ENCODE measurements at places on chromosomes 2 and 18.
A peak's percentile ranks its signal among the peaks of the same experiment; 100 is the strongest.

DNA sequence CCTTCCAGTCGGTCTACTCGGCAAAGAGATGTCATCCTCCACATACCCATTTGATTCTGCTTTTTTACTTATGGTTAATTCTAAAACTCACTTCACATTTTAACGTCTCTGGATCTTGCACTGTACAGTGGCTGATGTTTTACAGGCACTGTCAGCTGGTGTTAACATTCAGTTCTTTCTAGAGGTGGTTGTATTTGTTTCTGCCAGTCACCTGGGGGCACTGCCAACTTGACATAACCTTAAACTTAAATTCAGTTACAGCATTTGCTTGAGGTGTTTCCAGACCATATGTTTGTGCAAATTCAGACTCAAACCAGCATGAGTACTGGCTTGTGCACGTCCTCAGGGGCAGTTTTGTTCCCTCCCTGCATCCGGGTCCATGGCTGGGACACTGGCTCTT is 5.3 kb upstream of the TMEM185B start:
- no peak for DNase-seq

- no peak for DNase-seq
Observed at GRCh38 chr2:189629531-189630453, 31.5 kb upstream of the ASNSD1 start.

GRCh38 chr2:152278526-152278925 is 56.4 kb upstream of the FMNL2 start:
- DNase-seq: no peak

DNA sequence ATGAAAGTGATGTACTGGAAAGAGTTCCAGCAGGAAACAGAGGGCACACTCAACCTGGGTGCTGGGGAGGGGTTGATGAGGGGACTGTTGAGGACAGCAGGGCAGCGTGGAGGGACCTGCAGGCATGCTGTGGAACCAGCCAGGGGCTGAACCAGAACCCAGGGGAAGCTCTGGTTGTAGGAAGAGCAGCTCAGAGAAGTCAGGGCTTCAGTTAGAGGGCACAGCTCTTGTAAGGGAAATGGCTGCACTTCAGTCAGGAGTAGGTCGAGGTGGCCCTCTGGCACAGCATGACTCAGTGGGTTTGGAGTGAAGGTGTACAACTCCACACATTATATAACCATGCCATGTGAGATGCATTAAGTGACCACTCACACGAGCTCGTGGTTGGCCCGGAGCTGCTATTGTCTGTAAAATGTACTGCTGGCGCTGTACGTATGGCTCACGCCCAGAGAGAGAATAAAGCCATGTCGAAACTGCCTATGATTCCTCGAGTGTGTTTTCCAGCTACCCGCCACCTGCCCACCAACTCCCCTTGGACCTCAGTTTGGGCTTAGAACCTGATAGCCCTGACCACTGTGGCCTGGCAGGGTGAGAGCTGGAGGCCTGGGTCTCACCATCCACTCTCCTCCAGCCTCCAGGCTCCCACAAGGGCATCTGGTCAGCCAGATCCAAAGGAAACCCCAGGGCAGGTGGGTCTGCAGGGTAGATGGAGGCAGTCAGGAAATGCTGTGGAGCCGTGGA is 136.5 kb upstream of the HS6ST1 start:
- no peak for DNase-seq

GRCh38 chr2:142983174-142983573 is 105.7 kb downstream of the KYNU start:
- DNase-seq: no peak

DNA sequence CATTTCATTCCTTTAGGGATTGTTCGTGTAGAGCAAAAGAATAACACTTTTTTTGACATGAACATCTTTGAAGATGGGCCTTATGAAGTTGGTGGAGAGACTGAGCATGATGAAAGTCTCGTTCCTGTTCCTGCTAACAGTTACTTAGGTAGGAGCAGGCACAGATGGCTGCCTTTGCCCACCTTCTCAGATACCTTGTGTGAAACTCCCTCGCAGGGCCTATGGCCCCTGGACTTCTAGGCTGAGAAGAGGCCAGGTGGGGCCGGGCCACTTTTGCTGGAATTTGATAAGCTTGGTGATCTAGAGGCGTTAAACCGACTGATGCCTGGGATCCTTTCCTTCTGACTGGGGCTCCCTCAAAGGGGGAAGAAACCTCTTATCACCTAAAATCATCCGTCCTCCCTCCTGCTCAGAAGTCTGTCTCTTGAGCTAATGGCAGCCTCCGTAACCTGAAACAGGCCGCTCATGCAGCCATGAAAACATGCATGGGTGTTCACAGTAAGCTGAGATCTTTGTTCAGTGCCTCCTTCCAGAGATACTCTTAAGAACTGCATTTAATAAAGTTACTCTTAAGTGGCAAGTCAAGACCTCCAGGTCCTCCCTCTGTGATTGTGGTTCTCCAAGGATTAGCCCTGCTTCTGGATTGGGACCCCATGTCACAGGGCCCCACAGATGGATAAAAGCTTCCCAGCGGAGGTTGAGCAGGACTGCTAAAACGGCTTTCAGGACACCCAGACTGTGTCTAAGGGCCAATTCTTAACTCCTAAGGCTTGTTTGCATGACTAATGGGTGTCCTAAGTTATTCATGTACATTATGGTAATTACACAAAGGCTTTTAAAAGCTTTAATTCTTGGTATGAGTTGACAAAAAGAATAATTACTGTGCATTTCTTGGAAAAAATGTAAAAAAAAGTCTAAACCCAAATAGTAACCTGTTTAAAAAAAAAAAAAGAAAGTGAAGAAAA is 43.9 kb downstream of the ITGA6 start:
- no peak for DNase-seq

- DNase-seq: no peak
Observed at GRCh38 chr2:237701033-237701858, 73.9 kb downstream of the LRRFIP1 start.

GRCh38 chr2:219886615-219887014 is 259.2 kb downstream of the SLC4A3 start:
- no peak for DNase-seq

DNA sequence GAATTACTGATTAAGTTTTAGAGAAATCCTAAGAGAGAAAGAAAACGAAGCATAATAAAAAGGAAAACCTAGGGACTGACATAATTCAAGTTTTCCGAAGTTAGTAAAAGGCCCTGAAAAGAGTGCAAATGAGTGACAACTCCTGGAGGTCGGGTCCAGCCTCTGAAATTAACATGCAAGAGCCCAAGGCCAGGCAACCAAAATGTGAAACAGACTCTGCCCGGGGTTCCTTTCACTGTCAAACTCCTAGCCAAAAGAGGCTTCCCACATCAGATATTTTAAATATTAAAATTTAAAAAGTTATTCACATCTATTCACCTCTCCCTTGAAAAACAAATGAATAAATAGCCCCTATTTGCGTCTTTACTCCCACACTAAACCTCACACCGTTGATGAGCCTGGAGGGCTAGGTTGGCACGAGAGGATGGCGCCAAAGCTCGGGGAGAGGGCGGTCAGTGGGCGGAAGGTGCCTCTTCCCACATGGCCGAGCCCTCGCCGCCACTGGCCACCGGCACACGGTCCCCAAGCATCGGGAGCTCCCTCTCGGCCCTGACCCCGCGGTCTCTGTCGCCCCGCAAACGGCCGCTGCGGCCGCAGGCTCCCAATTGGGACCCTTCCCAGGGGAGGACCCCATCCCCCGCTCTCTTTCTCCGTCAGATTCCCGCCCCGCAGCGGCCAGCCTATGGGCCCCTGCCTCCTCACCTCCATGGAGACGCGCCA is 630 bp downstream of the PPM1G start:
- no peak for DNase-seq

DNA sequence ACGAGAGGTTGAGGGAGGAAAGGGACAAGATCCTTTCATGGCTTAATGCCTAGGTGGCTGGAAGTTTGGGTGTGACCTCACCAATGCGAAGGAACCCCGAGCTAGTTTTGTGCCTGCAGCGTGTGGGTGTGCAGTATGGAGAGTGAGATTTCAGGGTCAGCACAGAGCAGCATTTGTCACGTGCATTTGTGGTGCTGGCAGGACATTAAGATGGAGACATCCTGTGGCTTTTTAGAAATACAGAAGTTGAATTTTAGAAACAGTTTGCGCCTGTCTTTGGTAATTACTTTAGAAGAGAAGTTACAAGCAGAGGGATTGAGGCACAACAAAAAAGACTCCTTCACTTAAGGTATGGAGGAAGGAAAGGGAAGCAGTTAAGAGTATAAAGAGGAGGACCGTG is 258.2 kb upstream of the THUMPD2 start:
- DNase-seq: no peak

DNA sequence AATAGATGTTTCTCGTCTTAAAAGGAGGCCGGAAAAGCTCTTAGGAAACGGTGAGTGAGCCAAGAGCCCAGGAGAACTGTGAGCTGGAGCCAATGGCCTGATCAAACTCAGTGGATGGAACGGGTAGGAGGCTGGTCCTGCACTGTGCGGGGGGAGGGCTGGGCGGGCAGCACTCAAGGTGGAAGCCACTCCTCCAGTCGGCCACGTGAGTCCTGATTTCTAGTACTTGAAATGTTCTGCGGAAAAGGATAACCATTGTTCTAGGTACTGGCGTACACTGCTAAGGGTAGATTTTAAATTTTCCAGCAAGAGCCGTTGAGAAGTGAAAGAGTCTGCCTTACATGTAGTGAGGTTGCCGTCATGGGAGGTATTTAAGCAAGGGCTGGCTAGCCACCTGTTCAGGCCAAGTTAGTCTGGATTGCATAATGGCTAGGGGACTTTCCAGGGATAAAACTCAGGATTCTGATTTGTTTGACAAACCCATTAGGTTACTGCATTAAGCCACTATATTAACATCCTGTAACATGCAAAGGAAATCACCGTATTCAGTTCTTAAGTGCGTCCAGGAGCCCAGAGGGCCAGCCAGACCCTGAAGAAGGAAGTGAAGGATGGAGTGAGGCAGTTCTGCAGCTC is 51.3 kb upstream of the ODC1 start:
- no peak for DNase-seq

DNA sequence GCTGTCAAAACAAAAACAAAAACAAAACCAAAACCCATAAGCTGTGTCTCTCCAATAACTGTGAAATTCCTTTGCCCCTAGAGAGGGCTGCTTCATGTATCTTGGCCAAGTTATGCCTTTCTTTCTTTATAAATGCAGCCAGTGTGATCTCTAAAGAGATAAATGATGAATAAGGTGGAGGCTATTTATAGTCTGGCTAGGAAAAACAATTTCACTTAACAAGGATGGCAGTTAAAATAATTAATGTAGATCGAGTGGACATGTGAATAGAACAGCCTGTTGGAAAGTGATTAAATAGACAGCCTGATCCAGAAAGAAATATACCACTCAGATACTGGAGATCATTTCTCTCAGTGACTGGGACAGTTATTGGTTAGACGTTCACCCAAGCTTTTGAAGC is 1666.9 kb upstream of the CELF4 start:
- no peak for DNase-seq

DNA sequence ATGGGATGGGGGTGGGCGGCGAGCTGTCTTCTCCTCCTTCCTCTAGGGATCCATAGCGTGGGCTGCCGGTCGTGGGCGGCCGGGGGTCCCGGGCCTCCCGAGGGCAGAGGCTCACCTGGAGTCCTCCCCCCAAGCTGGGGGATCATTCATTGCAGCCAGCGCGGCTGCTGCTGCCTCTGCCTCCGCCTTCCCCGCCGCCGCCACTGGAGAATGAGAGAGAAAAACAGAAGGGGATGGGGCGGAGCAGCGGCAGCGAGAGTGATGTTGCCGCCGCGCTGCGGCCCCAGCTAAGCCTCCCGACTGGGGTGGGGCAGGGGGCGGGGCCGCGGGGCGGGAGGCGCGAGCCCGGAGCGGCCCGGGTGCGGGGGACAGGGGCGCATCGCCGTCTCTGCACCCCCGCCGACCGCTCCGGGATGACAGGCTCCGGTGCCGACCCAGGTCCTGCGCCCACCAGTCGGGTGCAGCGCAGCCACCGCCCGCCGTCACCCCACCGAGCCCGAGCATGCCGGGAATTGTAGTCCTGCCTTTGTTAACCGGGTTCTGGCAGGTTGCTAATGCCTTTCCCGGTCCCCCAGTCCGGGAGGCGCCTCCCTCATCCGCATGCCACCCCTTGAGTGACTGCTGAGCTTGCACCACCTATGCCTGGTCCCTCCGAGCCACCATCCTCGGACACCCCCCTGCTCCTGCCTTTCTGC is at the start of gene KIF3C:
KIF3C (minus strand) TSS at position 225 of the 695 bp plus-strand sequence. CDS start 580 bp downstream, outside the sequence.
- peak; percentile 53 for DNase-seq

DNA sequence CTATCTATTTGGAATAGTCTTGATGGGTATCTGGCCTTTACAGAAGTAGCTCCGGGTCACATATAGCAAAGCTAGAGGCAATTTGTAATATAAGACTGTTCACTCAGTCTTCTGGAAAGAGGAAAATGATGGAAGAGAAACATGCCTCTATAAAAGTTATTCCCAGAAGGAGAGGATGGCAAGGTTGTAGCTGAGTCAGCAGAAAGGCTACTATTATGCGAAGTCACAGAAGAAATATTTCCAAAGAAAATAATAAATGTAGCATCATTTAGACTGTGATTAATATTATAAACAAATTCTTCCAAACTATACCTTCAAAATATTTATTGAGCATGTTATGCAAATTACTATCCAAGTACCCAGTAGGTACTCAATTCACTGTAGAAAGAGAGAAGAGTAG is 1027.7 kb upstream of the TMEFF2 start:
- DNase-seq: no peak

GRCh38 chr2:216657980-216658379 is 24.8 kb downstream of the IGFBP2 start:
- no peak for DNase-seq

DNA sequence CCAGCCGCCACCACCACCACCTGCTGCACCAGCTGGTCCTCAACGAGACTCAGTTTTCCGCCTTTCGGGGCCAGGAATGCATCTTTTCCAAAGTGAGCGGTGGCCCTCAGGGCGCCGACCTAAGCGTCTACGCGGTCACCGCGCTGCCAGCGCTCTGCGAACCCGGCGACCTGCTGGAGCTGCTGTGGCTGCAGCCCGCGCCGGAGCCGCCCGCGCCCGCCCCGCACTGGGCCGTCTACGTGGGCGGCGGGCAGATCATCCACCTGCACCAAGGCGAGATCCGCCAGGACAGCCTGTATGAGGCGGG is 1.6 kb downstream of the LRATD1 start:
- DNase-seq: no peak

- no peak for DNase-seq
Observed at GRCh38 chr2:235544689-235544969, 50.8 kb downstream of the AGAP1 start.

DNA sequence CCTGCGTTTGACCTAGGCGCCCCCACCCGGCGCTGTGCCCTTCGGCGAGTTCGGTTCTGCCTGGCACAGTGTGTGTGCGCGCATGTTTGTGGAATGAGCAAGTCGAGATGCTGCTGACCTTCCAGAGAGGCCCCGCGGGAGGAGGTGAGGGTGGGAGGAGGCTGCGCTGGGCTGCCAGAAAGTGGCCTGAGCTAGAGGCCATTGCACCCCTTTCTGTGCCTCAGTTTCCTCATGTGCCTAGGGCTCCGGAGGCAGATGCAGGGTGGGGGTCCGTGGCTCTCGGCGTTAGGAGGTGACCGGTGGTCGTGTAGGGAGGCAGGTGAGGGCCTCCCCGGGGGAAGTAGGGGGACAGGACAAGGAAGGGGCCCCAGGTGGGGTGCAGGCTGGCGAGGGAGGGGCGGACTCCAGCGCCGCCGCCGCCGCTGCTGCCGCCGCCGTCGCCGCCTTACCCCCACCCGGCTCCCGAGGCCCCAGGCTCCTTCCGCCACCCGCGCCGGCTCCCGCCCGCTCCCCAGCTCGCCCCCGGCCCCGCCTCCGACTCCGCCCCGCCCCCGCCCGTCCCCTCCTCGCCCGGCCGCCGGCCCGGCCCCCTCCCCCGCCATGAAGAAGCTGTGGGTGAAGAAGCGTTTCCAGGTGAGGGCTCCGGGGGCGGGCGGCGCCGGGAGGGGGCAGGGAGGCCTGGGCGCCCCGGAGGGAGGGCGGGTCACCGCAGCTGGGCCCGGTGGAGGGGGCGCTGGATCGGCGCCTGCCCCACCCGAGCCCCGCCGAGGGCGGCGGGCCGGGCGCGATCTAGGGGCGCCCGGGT is 7.0 kb downstream of the SPEG start:
- DNase-seq: no peak

Data from GDM1 (cell line).